ENCODE measurements at places on chromosomes 1 and 21.

DNA sequence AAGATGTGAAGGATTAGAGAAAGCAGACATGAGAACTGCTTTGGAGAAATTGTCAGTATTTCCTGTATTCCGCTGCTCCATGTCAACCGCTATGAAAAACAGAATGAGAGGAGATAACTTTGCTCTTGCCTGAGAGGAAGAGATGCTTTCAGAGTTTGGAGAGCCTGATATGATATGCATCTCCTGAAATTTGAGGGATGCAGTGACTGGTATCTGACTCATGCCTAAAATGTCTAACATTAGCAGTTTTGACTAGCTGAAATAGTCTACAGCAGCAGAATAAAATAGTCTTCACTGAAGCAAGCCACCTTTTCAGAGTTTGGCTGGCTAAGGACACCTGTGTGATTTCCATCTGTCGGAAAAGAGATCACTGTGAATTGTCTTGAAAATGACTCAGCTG lies 165.8 kb upstream of the LRRC7 start:
- no peak for DNase-seq

DNA sequence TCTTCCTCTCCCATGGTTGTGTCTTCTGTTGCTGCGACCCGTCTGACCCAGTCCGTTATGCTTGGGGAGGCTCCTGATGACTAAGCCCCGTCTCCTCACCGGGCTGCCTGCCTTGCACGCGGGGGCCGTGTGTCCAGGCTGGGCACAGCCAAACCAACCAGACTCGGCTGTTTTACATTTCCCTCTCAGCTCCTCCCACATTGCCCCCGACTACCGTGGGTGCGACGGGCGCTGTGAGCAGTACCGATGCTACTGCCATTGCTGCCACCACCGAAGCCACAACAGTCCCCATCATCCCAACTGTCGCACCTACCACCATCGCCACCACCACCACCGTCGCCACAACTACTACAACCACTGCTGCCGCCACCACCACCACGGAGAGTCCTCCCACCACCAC lies 46.0 kb upstream of the CNTN2 start:
- DNase-seq, result no peak

DNA sequence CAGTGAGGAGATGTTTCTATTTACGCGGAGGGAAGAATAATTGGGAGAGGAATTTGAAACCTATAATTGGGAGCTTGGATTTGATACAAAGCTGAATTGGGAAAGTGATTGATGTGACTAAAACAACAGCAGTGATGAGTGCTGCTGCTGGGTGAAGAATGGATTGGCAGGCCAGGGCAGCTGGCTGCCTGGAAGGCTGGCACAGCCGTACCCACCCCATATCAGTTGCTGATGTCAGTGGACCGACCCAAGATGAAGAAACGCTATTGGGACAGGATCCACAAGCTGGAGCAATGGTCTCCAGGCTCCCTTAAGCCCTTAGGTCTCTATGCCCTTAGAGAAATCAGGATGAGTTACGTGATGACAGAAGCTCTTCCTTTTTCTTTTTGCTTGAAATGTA lies 47.4 kb downstream of the GRIK1 start:
- DNase-seq, result no peak

DNA sequence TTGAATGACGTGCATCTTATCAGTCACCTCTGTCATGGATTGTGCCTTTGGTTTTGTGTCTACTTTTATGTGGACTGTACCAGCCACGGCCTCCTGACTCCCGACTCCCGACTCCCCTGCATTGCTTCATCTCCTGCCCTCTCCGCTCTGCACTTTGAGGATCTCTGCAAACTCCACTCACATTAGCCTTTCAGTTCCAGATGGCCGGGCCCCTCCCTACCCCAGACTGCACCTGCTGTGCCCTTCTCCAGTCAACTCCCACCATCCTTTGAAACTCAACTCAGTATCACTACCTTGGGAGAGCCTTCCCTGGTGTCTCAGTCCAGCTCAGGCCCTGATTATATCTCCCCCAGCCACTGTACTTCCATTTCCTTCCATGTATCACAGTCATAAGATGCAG lies 71.4 kb downstream of the MDM4 start:
- no peak for DNase-seq

- no peak for DNase-seq
These were observed 50.1 kb downstream of the RASAL2 start for GRCh38 chr1:178143730-178144690.

DNA sequence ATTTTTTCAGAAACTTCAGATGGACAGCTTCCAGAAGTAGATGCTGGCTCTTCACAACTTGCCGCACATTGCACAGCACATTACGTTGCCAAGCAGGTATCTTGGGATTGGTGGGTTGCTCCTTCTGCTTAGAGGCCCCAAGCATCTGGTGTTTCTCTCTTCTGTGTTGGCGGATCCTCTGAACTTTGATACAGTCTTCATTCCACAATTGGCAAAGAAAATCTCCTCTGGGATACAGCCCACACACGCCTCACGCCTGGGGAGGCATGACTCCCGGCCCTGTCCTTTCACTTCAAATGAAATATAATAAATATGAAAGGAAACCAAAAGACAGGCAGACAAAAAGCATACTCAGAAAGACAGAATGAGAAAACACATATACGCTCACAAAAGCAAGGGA lies 72.3 kb upstream of the PPP2R5A start:
- no peak for DNase-seq

DNA sequence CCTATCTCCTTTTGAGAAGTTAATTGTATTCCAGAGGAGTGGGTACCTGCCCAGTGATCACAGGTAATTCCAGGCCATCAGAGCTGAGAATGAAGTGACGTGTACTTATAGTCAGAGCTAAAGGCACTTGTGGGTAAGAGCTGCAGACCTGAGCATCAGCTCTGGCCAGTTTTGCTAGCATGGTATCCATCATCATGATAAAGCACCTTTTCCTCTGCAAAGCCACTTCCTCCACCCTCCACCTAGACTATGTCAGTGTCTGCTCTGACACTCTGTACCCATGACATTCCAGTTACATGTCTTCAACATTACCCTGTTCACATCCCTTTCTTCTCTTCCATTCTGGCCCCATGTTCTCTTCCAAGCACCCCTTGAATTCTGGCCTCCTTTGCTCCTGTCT lies 157.3 kb downstream of the GRIK3 start:
- no peak for DNase-seq

GRCh38 chr1:41524676-41525675 lies 40.5 kb upstream of the EDN2 start:
- DNase-seq, result no peak

GRCh38 chr21:35579520-35580293 lies 480.6 kb downstream of the SETD4 start:
- no peak for DNase-seq

- no peak for DNase-seq
These were observed at the start of gene ADGRL4 for GRCh38 chr1:79006564-79006963. Gene ADGRL4 (minus strand): TSS chr1:79006730. CDS start chr1:79006654, 76 bp downstream.

DNA sequence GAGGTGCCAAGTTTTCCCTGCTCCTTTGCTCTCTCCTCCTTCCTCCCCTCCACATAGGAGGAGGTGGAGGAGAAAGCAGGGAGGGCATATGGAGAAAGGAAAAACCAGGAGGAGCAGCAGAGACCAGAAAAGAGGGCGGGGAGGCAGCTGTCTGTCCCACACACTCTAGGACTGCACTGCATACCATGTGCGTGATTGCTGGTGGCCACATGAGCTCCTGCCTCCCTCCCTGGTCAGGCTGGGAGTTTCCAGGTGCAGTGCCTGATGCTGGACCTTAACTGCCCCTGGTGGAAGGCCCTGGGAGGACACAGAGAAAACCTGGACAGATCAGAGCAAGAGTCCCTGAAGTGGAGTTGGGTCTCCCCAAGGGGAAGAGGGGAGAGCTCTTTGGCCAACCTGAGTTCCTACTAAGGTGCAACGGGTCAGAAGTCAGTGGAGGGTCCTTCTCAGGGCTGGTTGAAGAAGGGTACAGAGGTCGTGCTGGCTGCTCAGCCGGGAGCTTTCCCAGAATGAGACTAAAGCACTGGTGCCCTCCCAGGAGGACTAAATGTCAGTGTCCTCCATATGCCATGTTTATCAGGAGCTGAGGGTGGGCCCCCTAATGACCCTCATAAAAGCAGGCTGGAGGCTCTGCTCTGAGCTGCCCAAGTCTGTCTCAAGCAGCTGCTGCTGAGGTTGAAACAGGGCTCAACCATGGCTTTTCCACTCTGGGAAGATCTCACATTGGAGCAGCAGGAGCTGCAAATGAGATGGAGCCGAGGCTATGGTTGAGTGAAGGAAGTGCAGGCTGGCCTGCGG lies 3.5 kb upstream of the LGR6 start:
- DNase-seq, result no peak

DNA sequence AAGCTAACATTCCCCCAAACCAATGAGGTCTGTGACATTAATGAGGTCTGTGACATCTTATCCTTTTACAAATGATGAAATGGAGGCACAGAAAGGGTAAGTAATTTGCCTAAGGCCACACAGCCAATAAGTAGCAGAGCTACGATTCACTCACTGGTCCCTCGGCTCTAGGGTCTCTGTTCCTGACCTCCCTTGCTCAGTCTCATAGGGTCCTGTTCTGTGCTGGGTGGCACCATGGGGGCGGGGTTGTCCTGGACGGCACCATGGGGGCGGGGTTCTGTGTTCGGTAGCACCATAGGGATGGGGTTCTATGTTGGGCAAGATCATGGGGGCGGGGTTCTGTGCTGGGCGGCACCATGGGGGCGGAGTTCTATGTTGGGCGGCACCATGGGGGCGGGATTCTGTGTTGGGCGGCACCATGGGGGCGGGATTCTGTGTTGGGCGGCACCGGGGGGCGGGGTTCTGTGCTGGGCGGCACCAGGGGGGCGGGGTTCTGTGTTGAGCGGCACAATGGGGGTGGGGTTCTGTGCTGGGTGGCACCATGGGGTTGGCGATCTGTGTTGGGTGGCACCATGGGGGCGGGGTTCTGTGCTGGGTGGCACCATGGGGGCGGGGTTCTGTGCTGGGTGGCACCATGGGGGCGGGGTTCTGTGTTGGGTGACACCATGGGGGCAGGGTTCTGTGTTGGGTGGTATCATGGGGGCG lies 55.6 kb downstream of the CLSTN1 start:
- no peak for DNase-seq

DNA sequence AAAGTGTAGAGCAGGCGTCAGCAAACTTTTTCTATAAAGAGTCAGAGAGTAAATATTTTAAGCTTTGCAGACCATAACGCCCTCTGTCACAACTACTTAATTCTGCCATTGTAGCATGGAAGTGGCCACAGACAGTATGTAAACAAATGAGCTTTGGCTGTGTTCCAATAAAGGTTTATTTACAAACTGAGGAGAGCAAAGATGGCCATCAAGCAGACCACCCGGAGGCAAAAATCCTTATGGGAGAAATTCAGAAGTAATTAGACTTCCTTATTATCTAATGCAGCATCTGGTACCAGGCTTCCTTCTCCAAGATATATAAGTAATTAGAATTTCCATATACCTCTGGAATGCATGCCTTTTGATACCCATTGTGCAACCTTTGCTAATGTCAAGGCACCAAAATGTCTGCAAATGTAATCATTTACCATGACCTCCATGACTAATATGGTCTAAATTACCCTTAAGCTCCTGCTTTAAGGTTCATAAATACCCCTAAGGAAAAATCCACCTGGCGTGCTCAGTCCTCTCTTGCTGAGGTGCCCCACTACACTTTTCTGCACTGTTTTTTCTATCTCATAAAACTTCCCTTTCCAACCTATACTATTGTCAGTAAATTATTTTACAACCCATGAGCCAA lies 377.8 kb downstream of the MATN1 start:
- DNase-seq, result no peak

DNA sequence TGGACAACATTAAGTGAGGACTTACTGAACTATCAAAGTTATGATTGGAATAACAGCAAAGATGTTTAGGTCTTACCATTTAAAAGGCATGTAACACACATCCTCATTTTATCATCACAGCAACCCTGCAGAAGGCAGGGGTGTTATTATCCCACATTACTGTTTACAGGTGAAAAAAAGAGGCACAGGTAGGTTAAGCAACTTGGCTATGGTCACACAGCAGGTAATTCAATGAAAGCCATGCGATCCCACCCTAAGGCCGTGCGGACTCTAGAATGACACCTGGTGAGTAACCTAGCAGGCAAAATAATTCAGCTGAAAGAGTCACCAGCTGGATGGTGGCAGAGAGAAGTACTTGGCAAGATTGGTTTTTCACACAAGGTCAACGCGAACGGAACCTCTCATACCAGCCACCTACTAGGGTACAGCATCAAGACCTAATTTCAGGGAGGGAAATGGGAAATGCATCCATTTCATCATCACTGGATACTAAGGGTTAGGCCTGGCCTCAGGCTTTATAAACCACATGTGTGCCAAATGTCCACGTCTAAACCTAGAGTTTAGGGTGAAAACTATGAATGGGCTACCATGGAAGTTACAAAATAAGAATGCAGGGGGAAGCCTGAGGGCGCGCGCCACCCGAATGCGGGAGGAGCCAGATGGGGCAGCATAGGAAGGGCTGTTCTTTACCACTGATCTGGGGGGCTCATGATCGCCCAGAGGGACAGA lies 85.3 kb downstream of the SLC66A1 start:
- no peak for DNase-seq

GRCh38 chr21:43902441-43902840 lies 37.4 kb downstream of the AGPAT3 start:
- no peak for DNase-seq

DNA sequence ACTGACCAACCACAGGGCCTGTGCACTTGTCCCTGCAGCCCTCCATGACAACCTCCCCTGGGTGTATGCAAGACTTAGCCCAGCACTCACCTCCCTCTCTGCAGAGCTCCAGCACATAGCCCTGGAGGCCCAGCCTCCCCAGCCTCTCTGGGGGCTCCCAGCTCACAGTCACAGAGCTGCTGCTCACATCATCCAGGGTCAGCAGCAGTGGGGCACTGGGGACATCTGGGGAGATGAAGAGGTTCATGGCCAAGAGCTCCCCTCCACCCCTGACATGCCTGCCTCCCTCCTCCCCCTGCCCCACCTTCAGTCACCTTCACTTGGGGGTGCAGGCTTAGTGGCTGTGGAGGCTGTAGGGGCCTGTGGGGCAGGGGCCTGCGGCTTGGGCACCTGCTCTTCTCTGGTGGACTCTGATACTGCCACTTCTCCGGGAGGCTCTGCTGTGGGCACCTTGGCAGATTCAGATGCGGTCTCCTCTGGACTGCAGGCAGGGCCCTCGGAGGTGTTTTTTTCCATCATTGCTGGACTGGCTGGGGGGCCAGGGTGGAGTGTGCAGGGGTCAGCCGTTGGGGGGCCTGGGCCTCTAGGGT lies at the start of gene MYBPH:
Gene MYBPH (minus strand): TSS at position 590 of the 590 bp plus-strand sequence. CDS start 71 bp downstream, at position 519.
- DNase-seq, result no peak

DNA sequence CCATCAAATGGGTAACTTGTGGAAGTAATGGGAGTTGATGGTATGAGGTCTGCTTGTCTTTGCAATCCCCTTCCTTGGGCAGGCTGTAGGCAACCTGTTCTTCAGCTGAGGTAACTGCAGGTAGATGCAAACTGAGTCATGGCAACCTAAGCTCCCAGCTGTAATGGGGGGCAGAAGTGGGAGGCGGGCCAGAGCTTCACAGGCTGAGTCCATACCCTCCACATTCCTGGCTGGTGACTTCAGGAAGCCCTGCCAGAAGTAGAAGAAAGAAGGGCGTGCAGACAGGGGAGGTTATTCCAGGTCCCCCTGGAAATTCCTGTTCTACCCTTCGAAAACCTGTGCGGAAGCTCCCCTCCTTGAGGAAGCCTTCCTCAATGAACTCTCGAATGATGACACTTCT lies 44.9 kb downstream of the ARHGEF11 start:
- no peak for DNase-seq

- no peak for DNase-seq
These were observed 139.9 kb downstream of the DHRS3 start for GRCh38 chr1:12477936-12478611.

GRCh38 chr1:87464022-87464490 lies 135.4 kb downstream of the LMO4 start:
- no peak for DNase-seq

- DNase-seq, result no peak
These were observed 32.4 kb upstream of the SERTAD4 start for GRCh38 chr1:210200124-210200736.
